NAMALWA (cell line): ENCODE measurements at places on chromosomes 4 and X.

GRCh38 chrX:78506248-78506647 lies 152.9 kb downstream of the RTL3 start:
- no peak for DNase-seq

- no peak for DNase-seq
Observed at GRCh38 chr4:772118-772517, 53.8 kb downstream of the CPLX1 start.

- DNase-seq: no peak
Observed at GRCh38 chr4:52201715-52202114, 150.6 kb downstream of the SPATA18 start.

DNA sequence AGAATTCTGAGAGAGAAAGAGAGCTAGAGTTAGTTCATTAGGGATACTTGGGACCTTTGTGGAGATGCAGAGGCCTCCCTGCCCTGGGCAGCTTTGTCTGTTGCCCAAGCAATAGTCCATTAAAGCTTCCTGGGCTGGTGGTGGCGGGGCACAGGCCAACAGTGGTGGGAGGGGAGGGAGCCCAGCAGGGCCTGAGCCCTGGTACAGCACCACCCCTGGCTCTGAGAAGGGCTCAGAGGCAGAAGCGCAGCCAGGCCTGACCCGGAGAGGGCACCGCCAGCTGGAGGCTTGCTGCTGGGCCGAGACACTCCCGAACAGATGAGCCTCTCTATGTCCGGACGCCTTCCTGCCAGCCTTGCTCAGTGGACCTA lies 65.3 kb downstream of the EFNB1 start:
- DNase-seq: no peak

DNA sequence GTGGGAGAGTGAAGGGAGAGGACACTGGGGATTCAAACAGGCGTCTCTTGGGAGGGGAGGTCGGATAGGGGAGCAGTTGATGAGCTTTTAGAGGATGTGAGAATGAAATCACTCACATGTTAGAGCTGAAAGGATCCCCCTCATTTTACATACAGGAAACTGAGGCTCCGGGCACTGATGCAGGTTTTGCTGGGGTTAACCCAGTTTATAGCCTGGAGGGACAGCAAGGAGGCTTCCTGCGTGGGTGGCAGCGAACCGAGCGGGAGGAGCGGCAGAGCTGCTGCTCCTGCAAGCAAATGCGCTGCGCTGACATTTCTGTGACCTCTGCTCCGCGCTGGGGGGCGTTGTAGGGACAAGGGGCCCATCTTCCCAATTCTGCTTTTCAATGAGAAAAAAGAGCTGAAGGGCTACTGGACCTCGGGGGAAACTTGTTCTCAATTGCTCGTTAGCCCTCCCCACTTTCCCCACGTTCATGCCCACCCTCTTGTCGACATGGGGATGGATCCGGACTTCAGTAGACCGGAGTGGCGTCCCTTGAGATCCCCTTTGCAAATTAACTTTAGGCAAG lies 1.2 kb upstream of the NEUROG2 start:
- DNase-seq: no peak

GRCh38 chr4:159398236-159398638 lies 295.4 kb downstream of the RAPGEF2 start:
- DNase-seq: no peak

DNA sequence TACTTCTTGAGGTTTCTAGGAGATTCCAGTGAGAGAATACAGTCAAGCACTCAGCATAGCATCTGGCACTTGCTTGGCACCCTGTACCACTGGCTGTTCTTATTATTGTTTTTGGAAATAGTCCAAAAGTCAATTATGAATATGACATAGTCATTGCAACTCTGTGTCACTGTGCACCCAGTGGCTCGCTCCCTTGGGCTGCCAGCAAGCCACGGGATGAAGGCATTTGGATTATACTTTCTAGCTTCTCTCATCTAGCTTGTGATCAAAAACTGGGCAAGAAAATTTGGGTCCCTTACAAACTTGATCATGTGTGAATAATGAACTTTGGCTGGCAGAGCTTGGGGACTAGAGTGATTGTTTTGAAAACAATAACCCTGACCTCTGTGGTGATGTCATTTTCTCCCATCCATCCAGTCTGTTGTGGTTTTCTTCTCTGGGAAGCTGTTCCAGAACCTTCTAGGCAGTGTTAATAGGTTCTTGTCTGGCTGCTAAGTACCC lies 32.7 kb upstream of the LIMCH1 start:
- no peak for DNase-seq
